Activated B cell treated with CpG ODN at 0.5 μM for 24 hours (primary cell): ENCODE measurements at places on chromosomes 12 and 14.

- no peak for DNase-seq
Measured at GRCh38 chr12:80565271-80565670, 121.2 kb downstream of the PTPRQ start.

GRCh38 chr12:108386709-108387360 is 47.7 kb upstream of the CMKLR1 start:
- no peak for DNase-seq

DNA sequence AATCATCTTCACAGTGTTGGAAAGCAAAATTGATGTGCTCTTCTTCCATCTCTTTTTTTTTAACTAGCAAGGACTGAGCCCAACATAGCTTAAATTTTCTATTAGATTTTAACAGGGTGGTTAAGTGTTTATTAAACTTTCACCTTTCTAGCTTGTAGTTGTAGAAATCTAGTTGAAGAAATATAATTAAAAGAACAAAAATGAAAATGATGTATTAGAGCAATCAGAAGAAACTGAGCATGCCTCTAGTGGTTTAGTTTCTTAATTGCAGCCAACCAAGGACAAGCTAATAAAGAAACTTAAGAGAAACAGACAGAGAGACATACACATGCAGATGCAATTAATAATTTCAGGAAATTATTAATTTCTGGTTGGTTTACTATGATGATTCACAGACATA is 673.0 kb upstream of the LMO3 start:
- DNase-seq = no peak

- no peak for DNase-seq
Measured at GRCh38 chr12:130194154-130194553, 31.9 kb downstream of the FZD10 start.

DNA sequence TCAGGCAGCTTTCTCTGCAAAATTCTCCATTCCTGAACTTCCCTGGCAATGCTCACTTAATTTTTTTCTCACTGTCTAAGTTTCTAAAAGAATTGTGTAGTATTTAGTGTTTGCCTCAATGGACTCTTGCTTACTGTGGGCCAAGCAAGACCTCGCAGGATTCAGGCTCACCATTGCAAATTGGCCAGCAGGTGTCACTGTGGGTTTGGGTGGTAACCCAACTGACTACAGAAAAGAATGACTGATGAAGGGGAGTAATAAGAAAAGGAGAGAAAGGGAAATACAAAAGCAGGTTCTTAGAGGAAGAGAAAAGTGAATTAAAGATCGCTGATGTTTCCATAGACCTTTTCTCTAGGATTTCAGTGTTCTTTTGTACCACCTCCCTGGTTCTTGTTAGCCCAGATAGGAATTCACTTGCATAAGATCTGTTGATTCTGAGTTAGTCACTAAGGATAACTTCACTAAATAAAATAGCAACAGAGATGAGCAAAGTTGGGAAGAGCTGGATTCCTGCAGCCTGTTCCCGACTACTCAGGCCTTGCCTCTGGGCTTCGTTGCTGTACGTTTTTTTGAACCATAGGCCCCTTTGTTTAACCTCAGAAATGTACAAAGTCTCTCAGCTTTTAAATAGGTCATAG is 386.5 kb upstream of the DDHD1 start:
- peak; percentile 48 for DNase-seq

- no peak for DNase-seq
Measured at GRCh38 chr12:11186837-11187236, at the start of gene TAS2R42. TSS of gene TAS2R42 (minus strand) at chr12:11186937. CDS start at chr12:11186937, 0 bp downstream.

DNA sequence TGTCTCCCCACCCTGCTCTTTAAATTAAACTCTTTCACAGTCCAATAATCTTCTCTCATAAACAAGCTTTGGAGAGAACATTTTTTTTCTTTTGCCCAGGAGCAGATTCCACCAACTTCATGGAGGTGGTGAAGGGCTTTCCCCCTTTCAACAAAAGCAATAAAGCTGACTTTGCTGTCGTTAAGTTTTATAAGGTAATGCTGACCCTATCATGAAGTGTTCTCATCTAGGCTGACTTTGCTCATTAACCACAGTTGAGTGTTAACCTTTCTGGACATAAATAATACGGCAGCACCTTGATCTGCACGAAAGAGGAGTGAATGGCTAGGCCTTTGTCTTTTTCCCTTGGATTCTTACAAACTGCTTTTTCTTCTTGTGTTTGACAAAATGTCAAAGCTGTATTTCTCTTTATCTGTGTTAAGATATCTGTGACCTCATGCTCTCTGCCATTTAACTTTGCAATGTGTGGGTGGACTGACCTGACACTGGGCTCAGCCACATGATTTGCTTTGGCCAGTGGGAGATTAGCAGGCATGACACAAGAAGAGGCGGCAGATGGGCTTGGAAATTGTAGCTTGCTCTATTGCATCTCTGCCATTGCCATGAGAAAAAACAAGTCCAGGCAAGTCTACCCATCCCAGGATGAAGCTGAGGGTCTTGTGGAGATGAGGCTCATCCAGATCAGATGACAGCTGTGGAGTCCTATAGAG is 470.9 kb upstream of the CCDC196 start:
- no peak for DNase-seq

- no peak for DNase-seq
Measured at GRCh38 chr12:64694130-64695040, 64.8 kb downstream of the GNS start.

GRCh38 chr14:69711065-69711464 is 55.9 kb upstream of the SRSF5 start:
- no peak for DNase-seq

DNA sequence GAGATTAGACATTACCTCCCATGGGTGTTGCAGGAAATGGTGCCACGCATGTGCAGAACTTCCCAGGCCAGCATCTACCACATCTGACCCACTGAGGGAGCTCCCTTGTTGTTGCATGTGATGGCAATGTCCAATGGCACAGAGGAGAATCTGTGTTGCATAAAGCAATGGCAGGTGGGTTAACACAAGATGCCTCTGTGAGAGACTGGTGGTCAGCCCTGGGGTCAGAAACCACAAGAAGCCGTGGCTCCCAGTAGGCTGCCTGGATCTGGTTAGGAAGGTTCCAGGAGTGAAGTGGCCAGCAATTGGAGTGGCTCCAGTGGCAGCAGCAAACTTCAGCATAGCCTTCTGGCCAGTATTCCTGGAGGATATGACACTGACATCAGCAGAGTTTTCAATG is 65.9 kb upstream of the HMGA2 start:
- no peak for DNase-seq

DNA sequence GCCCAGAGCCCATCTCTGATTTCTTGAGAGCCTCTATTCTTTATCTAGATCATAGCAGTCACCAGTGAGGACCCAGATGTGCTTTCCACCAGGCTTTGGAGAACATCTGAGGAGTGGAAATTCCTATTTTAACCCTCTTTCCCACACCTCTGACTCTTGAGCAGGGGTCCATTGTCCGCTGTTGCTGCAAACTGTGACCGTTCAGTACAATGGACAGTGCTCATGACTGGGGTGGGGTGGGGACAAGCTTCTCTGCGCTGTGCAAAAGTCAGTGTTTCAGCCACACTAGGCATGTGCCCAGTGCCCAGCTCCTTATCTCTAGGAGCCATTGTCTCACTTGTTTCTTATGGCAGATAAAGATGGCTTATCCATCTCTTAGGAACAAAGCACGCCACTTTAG is 16.9 kb upstream of the KRT7 start:
- no peak for DNase-seq

- no peak for DNase-seq
Measured at GRCh38 chr12:100767371-100767770, 27.2 kb upstream of the ANO4 start.

DNA sequence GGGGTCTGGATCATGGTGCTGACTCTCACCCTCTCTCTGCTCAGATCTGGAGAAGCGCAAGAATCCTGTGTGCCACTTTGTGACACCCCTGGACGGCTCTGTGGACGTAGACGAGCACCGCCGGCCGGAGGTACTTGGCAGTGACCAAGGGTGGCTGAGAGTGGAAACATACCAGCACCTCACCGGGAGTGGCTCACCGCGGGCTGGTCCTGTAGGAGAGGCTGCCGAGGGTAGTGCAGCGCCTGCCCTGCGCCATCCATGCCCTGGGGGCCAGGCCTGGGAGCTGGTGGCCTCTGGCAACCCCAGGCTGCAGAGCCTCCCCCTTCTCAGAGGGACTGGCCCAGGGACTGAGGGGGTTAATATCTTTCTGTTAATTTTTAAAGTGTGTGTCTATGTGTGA is 46.2 kb downstream of the IL31 start:
- DNase-seq = no peak

- no peak for DNase-seq
Measured at GRCh38 chr12:51519755-51520154, 71.3 kb upstream of the SCN8A start.

DNA sequence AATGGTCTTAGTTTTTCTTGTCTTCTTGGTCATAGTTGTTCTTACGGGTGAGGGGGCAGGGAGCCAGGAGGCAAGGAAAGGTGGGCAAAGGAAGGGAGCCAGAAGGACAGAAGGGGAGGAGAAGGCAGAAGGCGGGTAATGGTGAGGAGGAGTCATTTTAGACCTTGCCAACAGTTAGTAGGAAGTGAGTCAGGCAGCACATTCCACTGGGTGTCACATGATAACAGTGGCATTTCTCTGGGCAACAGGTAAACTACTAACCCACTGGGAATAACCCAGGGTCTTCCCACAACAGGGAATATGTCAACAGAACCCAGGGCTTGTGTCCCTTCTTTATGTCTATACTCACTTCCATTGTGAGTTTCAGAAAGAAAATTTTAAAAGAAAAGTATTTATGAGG is 127.6 kb downstream of the SLC8A3 start:
- no peak for DNase-seq

GRCh38 chr12:109763201-109763841 is 49.7 kb downstream of the FAM222A start:
- DNase-seq = peak; percentile 0

DNA sequence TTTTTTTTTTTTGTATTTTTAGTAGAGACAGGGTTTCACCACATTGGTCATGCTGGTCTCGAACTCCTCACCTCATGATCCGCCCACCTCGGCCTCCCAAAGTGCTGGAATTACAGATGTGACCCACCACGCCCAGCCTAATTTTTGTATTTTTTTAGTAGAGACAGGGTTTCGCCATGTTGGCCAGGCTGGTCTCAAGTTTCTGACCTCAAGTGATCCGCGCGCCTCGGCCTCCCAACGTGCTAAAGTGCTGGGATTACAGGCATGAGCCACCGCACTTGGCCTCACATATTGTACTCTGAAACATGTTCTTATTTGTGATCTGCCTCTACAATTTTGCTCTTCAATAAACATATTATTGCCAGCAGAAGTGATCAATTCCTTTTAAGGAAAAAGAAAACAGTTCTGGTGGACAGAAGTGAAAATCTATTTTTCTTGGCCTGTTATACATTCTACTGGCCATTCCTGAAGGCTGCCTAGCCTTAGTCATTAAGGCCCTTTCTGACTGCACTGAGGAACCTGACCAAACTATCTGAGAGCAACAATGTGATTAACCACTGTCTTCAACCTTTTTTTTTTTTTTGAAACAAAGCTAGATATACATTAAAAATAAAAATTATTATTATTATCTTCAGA is 36.1 kb downstream of the SNX6 start:
- no peak for DNase-seq

DNA sequence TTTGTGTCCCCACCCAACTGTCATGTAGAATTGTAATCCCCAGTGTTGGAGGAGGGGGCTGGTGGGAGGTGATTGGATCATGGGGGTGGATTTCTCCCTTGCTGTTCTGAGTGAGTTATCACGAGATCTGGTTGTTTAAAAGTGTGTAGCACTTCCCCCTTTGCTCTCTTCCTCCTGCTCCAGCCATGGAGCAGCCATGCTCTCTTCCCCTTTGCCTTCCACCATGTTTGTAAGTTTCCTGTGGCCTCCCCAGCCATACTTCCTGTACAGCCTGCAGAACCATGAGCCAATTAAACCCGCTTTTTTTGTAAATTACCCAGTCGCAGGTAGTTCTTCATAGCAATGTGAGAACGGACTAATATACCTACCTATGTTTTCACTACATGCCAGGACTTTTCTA is 2.6 kb upstream of the POC1B start:
- DNase-seq = no peak

DNA sequence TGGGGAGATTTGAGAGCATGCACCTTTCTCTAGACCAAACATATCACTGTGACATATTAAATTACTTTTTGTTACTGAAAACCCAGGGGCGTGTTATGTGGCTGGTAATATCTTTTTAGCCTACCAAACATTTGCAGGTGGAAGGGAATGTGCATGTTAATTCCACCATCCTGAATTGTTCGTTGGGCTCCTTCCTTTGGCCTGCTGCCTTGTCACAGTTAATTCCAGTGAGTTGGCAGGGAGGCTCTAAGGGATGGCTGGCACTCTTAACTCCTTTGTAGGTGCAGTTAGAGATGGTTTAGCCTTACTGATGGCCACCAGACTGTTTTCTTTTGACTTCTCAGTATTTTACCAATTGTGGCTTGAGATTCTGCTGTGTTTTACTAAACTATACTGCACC is 64.5 kb downstream of the DIP2B start:
- DNase-seq = no peak

GRCh38 chr14:85459361-85460000 is 70.5 kb upstream of the FLRT2 start:
- DNase-seq = no peak

DNA sequence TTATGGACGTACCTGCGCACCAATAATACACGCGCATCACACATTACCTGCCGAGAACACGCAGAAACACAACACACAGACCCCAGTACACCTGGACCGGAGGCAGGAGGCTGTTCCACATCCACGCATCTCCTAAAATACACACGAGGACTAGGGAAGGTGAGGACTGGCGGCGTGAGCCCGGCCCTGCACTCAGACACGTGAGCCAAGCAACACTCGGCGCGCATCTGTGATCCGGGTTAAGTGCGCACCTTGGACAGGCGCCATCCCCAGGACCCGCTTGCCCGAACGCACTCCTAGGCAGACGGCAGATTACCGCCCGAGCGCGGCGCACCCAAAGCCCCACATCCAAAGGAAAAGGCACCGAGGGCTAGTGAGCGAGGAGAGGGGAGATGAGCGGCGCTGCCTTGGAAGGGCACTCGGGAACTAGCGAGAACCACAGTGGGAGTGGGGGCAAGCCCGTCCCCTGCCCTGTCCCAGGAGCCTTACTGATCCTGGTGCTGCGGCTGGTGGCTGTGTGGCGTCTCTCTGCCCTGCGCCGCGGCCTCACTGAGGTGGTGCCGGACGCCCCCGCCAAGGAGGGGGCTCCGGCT is 417 bp downstream of the GLS2 start:
- DNase-seq = no peak

GRCh38 chr14:73740618-73741326 is 26.6 kb upstream of the PNMA1 start:
- no peak for DNase-seq
